ENCODE measurements at places on chromosomes 1 and 21.

GRCh38 chr21:39721885-39722284 is 23.1 kb upstream of the IGSF5 start:
- DNase-seq = no peak

GRCh38 chr1:25799935-25800702 is at the start of gene SELENON:
TSS of gene SELENON (plus strand) at chr1:25800193. CDS start at chr1:25800231, 38 bp downstream.
- DNase-seq = peak; percentile 33

- peak; percentile 15 for DNase-seq
Measured at GRCh38 chr1:182185842-182186756, 124.6 kb upstream of the ZNF648 start.

DNA sequence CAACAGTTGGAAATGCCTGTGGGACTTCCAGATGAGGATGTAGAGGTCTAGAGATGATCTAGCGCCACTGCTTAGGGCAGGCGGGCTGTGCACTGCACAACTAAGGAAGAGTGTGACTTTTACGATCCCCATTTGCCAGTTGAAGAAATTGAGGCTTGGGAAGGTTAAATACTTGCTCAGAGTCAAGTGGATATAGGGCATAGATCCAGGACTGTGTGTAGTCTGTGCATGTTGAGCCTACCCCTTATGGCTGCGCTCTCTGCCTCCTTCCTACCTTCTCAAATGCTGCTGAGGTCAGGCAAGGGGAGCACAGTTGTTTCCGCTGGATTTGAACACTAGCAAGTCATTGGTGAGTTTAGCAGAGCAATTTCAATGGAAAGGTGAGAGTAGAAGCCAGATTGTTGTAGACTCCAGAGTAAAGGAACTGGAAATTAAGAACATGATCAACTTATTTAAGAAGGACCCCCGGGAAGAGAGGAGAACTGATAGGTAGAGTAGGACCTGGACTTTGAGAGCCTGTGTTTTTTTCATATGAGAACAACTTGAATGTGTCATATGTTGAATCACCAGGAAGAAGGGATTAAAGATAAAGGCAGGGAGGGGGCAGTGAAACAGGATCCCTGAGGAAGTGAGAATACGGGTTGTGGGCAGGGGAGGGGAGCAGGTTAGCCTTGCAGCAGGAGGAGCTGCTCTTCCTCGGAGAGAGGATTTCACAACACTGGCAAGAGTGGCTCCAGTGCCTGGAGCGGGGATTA is 2.7 kb downstream of the CAPN2 start:
- no peak for DNase-seq

DNA sequence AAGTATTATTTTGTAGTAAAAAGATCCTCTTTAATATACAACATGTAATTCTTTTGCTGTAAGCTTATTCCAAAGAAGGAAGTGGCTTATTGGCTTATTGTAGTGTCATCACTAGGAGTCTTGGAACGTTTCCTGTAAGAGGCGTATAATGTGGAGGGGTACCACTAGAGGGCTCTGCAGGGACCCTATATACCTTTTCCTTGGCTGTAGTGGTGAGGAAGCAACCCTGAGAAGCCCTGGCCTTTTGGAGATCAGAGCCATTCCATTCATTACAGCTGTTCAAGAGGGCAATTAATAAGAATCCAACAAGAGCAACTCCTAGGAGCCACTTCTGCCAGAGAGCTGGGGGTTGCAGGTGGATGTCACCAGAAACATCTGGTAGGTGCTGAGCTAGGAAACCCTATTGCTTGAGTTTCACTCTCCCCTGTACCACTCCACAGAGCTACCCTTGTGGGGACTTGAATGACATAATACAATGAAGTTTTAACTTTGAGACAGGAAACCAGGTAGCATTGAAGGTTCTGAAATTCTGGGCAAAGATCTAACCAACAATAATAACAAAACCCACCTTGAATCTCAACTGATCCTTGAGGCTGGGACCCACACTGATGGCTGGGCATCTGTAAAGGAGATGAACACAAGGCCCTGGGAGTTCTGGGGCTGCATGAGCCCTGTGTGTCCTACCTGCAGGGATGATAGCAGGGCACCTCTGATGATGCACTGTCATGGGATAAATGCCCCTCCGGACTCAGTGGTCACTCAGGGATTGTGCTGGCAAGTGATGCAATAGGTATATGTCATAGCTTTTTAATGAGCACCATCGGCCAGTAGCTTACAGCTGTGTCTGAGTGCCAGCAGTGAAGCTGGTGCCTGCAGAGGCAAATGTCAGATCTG is 160.2 kb upstream of the COA6 start:
- peak; percentile 45 for DNase-seq

DNA sequence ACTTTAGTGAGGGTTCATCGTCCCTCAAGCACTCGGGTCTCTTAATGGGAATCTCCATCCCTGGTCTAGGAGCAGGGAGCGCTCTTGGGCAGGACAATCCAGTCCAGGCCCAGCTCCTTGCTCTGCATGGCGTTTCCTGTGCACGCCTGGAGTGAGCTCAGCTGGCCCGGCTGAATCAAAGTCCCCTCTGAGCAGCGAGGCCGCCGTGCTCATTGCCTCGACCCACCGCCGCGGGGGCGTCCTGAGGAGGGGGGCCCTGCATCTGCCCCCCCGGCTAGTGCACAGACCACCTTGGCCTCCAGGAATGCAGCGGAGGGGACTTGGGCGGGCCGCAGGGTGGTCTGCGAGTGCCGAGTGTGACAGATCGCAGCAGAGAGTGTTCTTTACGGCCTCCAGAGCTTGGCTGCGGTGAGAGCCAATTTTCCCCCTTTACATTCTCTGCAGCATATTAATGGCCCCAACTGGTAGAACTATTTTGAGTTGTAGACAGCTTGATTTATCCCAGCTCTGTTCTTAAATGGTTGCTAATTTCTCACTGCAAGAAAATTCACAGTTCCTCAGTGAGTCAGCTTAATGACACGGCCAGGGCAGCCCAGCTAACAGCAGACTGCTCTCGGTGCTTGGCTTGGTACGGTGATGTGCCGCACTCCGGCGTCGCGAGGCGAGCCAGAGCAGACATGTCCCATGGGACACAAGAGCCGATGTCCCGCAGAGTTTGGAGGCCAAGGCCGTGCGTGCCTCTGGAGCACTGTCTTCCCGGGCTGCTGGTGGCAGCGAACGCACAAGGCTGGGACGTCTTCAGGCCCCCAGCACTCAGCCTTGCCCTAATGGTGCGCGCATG is 39.8 kb downstream of the SNAP47 start:
- no peak for DNase-seq

DNA sequence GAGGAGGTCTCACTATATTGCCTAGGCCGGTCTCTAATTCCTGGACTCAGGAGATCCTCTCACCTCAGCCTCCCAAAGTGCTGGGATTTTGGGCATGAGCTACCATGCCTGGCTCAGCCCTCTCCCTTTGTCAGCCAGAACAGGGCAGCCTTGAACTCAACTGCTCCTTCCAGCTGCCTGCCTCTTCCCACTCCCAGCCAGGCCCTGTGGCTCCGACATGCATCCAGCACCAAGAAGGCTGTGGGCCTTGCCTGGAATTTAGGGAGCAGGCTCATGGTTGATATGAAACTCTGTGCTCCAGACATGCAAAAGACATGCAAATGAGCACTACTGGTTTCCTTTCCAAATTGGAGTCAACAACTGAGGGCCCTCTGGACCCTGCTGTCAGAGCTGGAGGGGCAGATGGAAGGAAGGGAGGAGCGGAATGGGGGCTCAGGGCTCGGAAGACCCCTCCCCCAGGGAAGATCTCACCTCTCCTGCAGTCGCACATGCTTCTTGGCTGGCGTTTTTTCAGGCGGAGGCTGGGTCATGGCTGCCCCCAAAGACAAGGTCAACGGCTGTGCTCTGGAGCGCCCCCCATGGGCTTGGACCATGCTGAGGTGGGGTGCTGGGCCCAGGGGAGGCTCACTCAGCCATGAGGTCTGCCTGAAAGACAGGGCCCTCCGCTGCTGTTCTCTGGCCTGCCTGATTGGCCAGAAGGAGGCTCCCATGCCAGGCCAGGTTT is 1.4 kb downstream of the PTPN7 start:
- DNase-seq = no peak

DNA sequence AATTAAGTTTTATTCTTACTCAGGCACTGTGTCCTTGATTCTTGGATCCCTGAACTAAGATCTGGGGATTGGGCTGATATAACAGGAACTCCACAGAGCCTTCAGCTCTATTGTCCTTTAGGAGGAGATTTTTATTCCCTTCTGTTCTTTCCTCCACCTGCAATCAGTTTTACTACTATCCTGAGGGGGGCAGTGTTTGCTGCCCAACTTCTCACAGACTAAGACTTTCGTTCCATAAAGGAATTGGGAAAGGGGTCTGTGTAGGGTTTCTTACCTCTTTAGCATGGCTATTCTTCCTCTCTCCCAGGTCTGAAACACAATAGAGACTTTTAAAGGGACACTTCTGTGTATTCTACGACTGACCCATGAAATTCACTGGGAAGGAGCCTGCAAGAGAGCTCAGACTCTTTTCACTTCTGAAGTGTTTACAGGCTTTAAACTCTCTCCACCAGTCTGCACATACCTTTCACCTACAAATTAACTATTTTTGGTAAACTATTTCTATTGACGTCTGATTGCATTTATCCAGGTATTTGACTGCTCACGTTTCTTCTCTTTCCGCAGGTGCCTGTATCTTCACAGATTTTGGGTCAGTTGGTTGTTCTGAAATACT is 103.3 kb upstream of the DEPDC1 start:
- peak; percentile 15 for DNase-seq

DNA sequence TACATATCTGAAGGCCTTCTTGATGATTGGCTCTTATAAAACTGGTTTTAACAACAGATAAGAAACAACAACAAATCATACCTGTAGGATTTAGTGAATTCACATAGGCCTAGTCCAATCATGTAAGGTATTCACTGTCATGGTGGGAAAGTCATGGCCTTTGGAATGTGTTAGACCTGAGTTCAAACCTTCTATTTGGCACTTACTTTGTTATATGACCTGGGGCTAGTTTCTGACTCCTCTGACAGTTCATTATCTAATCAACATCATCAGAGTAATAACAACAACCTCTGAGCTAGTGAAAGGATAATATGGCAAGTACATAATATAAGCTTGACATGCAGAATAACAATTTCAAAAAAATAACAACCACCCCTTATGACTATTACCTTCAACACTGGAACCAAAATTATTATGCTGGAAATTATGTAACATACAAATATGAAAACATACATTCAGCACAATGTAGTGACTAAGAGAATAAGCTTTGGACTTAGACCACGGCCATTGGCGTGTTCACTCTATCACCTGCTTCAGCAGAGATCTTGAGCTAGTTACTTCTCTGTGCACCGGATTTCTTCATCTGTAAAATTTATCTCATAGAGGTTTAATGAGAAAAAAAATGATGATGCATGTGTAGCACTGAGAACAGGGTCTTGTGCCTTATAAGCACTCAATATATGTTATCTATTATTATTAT is 597.6 kb downstream of the LMO4 start:
- DNase-seq = no peak

GRCh38 chr1:30290581-30290980 is 432.8 kb downstream of the MATN1 start:
- no peak for DNase-seq

DNA sequence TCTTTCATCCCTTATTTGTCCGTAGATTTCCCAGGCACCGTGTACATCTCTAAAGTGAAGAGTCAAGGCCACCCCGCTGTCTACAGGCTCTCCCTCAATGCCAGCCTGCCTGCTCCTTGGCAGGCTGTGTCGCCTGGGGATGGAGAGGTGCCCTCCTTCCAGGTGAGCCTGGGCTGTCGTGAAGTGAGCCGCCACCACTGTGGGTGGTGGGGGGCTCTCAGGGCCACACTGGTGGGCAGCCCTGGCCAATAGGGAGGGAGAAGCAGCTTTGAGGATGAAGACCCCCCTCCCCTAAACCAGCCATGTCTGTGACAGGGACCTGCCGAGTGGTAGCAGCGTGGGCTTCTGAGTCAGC is 46.2 kb downstream of the DISP3 start:
- no peak for DNase-seq

DNA sequence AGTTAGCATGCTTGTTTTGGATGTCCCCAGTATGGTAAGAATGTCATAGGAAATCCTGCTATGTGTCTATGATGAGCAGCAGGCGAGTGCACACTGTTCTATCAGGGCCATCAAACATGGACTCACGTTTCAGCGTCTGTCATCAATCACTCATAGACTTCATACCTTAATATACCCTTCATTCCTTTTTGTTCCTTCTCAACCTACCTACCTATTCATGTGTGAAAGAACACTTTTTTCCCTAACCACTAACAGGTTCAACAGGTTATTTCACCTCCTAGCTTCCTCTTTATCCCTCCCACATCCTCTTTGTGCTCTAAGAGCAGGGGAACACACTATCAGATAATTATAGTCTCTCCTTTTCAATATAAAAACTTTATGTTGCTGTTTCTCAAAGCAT is 300.6 kb downstream of the TM2D1 start:
- DNase-seq = no peak

- no peak for DNase-seq
Measured at GRCh38 chr21:39869141-39869818, 2.0 kb downstream of the PCP4 start.

Measured in COR-L47 (cell line).